ENCODE measurements at places on chromosomes 6 and 20. TPM values are rescaled to one million over a fixed set of nuclear protein-coding genes. Genes with fewer than 3 reads are reported as not detected.

The HEY2 gene
- total RNA-seq = not detected

The PPP1R3D gene
- 6.1 TPM for total RNA-seq

The CGA gene
- not detected for total RNA-seq

The KCNK15 gene
- 0.30 TPM for total RNA-seq

The MCHR2 gene
- total RNA-seq = not detected

The MROH8 gene
- 1.8 TPM for total RNA-seq

The MAS1 gene
- total RNA-seq = not detected

The TMEM242 gene
- 11.6 TPM for total RNA-seq

The APOBEC2 gene
- total RNA-seq = not detected

The FRMD1 gene
- not detected for total RNA-seq

Data from activated CD8-positive, alpha-beta memory T cell treated with anti-CD3 and anti-CD28 coated beads for 36 hours (primary cell).